ENCODE measurements at places on chromosomes 5 and 9.

- DNase-seq, result no peak
Measured at GRCh38 chr9:136172412-136173079, 32.4 kb downstream of the LHX3 start.

DNA sequence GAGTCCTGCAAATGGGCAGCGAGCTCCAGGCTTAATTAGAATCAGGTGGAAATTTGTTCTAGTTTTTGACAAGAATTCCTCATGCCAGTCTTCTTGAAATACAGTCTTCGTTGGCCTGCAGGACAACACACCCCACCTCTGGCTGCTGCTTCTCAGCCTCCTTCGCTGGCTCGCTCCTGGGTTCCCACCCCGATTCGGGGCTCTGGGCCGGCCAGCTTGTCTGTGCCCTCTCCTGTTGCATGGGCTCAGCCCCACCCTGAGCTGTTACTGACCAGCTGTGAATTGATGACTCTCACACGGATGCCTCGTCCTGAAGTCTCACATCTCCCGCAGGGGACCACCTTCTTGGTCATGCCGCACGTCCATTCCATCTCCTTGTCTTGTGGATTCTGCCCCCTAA, 21.0 kb downstream of the PSD2 start:
- DNase-seq, result no peak

GRCh38 chr9:15353892-15354291, 46.9 kb upstream of the TTC39B start:
- no peak for DNase-seq

DNA sequence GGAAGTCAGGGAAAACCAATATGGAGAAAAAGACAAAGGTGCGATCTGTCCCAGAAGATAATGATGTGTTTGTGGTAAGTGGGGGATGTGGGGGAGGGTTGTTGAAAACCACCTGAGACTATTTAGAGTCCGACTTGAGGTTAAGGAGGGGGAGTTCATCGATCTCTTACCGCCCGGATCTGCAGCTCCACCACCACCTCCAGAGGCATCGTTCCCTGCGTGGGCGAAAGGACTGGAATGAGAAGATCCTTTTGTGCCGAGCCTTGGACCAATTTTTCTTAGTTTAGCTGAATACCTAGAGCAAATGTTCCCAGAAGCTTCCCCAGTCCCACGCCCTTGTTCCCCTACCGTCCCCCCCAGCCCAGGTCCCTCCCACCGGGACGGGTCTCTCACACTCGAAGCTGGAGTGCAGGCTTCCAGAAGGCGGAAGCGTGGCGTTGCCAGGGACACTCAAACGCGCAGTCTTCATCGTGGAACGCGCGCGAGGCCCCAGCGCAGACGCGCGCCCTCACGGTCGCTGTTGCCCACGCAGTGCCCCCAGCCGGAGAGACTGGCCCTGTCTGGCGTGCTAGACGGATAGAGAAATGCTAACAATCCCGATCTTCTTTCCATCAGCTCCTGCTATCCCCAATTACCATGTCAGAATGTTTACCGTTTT, at the start of gene SPATA6L:
TSS of gene SPATA6L (minus strand) at position 439 of the 658 bp plus-strand sequence. CDS start at position 209, 230 bp downstream.
- peak; percentile 62 for DNase-seq

DNA sequence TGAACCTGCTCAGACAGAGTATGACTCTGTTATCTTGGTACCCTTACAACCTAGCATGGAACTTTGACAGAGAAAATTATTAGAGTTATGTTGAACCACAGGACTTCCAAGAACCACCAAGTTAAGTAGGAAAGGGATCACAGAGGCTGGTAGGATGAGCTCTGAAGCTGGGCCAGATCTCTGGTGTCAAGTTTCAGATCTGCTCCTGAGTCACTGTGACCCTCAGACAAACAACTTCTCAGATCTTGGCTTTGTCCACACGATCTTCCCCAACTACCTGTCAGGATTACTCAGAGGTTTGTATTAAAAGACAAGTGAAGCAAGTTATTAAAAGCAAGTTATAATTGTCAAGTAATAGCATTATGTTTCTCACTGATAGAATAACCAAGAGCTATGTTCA, 189.0 kb downstream of the SEC61B start:
- DNase-seq, result no peak

DNA sequence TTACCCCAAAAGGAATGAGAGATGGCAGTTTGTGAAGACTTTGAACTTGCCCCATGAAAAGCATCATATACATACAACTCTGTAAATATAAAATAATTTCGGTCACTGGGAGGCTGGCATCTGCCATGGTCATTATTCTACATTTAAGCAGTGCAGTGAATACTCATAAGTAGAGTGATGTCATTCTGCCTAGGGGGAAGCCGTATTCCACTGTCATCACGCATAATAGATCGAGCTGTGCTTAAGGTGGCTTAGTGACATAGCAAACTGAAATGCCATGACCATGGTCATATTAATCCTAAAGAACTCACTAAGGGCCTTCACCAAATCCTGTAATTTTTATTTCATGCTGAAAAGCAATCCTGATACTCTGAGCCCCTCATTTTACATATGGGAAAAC, 42.4 kb upstream of the NR4A3 start:
- DNase-seq, result no peak

GRCh38 chr5:176438959-176439757, 9.0 kb upstream of the FAF2 start:
- no peak for DNase-seq

- DNase-seq, result no peak
Measured at GRCh38 chr5:135492319-135492626, 40.1 kb upstream of the TIFAB start.

- peak; percentile 18 for DNase-seq
Measured at GRCh38 chr9:78030296-78030552, 1.4 kb downstream of the GNAQ start.

DNA sequence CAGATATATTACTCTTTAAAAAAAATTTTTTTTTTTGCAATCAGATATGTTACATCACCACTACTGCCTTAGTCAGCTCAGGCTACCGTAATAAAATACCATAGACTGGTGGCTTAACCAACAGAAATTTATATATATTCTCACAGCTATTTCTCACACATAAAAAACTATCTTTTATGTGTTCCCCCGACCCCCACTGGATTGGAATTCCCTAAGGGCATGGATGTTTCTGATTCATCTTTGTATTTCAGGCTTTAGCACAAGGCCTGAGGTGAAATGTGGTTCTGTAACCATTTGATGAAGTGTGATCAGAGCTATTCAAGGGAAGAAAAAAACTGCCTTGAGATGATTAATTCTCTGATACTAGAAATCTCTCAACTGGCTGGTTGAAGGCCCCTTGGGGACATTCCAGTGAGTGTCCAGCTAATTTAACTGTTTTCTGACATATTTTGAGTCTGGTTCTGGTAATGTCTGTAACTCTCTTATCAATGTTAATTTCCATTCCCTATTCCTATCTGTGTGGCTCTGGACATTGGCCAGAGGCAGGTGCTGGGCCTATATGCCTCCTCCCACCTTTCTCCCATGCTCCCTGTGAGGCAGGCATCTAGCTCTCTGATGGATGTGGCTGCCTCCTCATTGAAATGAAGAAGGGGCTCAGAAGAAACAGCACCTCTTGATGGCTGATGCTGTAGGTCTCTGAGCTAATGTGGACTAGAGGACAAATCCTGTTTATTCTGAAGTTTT, 2.5 kb downstream of the CD14 start:
- DNase-seq, result no peak

- no peak for DNase-seq
Measured at GRCh38 chr5:36889264-36889663, 12.7 kb downstream of the NIPBL start.

DNA sequence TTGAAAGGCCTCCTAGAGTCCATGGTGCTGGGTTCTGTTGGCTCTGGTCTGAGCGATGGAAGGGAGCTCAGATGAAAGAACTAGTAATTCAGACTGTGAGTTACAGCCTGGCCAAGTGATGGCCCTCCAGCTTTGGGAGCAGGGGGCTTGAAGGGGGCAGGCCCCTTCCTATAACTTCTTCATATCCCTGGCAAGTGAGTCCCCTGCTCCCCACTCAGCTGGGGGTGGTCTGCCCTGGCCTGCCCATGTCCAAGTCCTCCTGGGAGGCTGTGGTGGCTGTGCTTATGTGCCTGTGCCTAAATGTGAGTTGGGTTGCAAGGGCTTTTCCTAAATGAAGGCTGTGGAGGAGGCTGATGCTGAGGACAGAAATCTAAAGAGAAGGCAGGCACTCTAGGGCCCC, 80.1 kb downstream of the MACROH2A1 start:
- DNase-seq, result no peak

DNA sequence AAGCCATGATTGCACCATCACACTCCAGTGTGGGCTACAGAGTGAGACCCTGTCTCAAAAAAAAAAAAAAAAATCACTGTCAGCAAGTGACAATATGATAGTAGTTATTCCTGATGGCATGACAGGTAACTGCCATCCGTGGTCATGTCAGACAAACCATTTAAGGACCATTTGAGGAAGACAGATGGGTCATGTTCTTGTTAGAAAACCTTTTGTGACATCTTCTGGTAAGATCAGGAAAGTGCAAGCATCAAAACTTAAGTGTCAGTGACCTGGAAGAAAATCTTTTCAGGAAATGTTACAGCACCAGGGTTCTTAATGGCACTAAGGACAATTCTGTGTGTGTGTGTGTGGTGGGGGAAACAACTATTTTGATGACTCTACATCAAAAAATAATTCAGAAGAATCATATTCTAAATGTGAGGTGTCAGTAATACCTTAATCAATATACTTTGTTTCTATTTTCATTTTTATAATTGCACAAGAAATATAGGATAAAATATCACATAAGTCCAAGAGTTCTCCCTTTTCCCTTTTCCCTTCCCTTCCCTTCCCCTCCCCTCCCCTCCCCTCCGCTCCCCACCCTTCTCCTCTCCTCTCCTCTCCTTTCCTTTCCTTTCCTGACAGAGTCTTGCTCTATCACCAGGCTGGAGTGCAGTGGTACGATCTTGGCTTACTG, 17.8 kb downstream of the SLC38A9 start:
- DNase-seq, result no peak

- no peak for DNase-seq
Measured at GRCh38 chr5:104283136-104283535, 720.5 kb upstream of the NUDT12 start.

GRCh38 chr5:141811287-141812155, 66.7 kb downstream of the PCDH1 start:
- DNase-seq, result peak; percentile 78

- no peak for DNase-seq
Measured at GRCh38 chr5:62475072-62475471, 62.5 kb downstream of the IPO11 start.

GRCh38 chr5:3671337-3671736, 75.7 kb downstream of the IRX1 start:
- no peak for DNase-seq

DNA sequence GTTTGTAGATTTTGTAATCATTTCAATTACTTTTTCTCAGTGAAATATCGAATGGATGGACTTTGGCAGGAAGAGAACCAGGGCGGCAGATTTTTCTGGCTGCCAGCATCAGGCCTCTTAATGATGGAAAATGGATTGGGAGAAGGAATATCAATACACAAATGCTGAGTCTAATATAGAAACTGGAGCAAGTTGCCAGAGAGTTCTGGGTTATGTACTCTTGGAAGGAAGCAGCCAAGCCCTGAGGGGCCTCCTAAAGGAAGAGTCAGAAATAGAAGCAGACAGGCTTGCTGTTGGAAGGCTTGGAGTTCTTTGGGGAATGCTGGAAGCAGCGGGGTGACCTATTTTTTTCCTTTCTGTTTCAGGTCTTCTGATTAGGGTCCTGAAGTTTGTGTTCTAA, 428.6 kb downstream of the DMAC1 start:
- DNase-seq, result no peak

DNA sequence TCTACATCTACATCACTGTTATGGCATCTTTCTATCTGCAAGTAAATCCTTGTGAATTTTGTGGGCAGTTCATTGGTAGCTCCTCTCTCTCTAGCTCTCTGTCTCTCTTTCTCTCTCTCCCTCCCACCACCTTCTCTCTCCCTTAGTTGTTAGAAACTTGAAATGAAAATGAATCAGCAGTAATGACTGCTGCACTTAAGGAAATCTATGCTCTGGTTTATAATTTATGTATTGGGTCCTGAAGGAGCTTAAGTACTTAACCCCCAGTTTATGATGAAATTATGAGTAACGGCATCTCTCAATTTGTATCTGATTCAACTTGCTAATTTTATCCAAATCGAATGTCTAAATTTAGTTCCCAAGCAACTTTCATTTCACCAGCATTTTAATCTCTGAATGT, 52.0 kb upstream of the PTGER4 start:
- no peak for DNase-seq

GRCh38 chr5:178536541-178537466, 53.4 kb downstream of the COL23A1 start:
- no peak for DNase-seq

DNA sequence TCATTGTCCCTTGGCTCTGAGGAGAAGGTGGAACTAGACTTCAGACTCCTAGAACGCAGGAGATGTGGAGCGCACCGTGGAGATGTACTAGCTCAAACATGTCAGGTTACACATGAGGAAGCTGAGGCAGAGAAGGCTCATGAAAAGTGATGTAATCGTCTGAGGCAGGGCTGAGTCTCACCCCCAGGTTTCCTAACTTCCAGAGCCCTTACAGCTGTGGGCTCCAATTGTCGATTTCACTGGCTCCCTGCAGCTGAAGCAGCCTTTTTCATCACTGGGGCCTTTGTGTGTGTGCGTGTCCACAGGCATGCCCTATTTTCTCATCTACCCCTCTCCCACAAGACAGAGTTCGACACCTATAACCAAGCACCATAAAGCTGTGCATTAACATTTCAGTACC, 370.6 kb downstream of the NTRK2 start:
- DNase-seq, result no peak

DNA sequence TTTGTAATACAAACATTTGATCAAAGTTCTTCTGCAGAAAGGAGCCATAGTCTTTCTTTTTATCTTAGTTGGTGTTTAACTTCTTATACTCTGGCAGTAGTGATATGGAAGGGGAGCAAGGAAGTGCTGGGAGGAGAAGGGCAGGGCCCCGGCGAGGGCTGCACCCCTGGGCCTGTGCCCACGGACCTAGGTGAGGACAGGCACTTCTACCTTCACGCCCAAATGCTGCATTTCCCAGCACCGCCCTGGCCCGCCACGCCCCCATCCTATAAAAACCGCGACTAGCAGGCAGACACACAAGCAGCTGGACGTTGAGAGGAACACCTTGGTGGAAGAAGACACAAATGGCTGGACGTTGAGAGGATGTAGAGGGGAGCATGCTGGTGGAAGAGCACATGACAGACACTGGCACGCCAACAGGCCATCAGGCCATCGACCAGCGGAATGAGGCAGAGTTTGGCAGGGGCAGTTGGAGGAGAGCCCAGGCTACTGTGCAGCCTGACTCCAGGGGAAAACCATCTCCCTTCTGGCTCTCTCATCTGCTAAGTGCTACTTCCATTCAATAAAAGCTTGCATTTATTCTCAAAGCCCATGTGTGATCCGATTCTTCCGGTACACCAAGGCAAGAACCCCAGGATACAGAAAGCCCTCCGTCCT, 81.5 kb upstream of the C9orf72 start:
- DNase-seq, result no peak

GRCh38 chr5:17305964-17306725, 88.7 kb downstream of the BASP1 start:
- no peak for DNase-seq

- no peak for DNase-seq
Measured at GRCh38 chr9:93466416-93467061, 13.2 kb upstream of the FAM120AOS start.

All from GM13976 (cell line).